Forelimb muscle (tissue), 1 donor: ENCODE measurements at places on chromosomes 12 and 14. TPM values are rescaled to one million over a fixed set of nuclear protein-coding genes. Genes with fewer than 3 reads are reported as not detected.

The LRFN5 gene
- 7.0 TPM for polyA plus RNA-seq

DNA sequence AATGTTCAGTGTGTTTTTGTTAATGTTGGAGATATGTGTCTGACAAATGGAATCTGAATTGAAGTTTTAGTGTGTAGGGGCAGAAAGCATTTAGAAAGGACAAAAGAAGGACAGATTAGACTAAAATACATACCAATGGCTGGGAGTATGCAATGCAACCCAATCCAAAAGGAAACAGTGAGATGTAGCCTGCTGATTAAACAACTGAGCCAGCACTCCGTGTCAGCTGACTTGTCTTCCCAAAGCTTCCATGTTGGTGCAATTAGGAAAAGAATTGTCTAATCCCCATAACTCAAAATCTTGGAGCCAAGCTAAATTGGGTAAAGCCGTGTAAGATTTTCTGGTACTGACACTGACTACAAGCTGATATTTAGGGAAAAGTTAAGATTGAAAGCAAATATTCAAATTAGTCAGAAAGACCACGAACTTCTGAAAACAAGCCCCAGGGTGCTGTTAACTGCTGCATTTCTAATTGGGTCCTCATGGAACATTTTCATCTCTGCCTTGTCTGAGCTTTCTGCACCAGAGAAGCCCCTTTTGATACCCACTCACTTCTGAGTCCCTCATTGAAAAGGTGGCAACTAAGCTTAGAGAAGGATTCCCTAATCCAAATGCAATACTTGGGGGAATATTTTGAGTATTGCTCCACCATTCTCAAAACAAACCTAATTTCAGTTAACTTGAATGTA lies 109.1 kb downstream of the DAD1 start:
- no peak for DNase-seq

- no peak for DNase-seq
Observed at GRCh38 chr12:47758834-47759690, at the start of gene RAPGEF3. Gene RAPGEF3 (minus strand): TSS chr12:47758880. CDS start chr12:47758556, 324 bp downstream.

The FAM186B gene
- polyA plus RNA-seq = 1.8 TPM

- DNase-seq = no peak
Observed at GRCh38 chr12:9750276-9751203, 10.2 kb downstream of the CD69 start.
